ENCODE measurements at places on chromosomes 2 and 18.

- DNase-seq, result no peak
Measured at GRCh38 chr2:60529785-60530627, 23.4 kb downstream of the BCL11A start.

- peak; percentile 96 for DNase-seq
Measured at GRCh38 chr2:66434679-66435548, at the start of gene MEIS1. Gene MEIS1, plus strand, starts transcription at chr2:66435125. Its CDS starts 732 bp downstream, at chr2:66435857.

DNA sequence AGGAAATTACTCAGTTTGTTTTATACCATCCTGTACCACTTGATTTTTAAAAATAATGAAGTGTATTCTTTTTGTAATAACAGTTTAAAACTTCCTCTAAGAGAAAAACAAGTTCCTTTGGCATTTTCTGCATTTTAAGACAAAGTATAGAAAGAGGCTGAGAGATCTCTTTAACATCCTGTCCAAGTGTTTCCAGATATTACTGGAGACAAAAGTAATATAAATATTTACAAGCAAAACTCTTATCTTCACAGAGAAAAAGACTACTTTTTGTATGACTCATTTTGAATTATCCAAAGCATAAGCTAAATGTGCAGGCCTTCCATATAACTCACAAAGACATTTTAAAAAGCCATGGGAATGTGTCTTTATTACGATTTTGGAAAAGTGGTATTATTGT, 221.1 kb downstream of the RDH14 start:
- DNase-seq, result no peak

GRCh38 chr2:60837123-60837522, 44.3 kb upstream of the REL start:
- DNase-seq, result no peak

- no peak for DNase-seq
Measured at GRCh38 chr2:162821718-162822117, 16.8 kb downstream of the KCNH7 start.

DNA sequence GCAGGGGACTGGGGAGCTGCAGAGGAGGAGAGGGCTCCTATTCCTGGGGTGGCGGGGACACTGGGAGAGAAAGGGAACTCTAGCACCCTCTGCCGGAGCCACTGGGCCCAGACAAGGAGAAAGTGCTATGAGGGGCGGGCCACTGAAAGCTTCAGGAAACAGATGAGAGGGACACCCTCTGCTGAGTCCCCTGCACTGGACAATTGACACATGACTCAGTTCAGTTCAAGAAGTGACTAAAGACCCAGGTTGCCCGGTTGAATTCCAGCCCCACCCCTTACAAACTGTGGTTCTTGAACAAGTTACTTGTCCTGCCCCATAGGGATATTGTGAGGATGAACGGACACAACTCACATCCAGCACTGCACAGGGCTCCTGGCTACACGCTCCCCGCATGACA, 5.0 kb downstream of the RUFY4 start:
- DNase-seq, result peak; percentile 62

All from WERI-Rb-1 (cell line).